ENCODE measurements at places on chromosomes 1 and 21. TPM values are rescaled to one million over a fixed set of nuclear protein-coding genes. Genes with fewer than 3 reads are reported as not detected.
A peak's percentile ranks its signal among the peaks of the same experiment; 100 is the strongest.

- DNase-seq = no peak
Measured at GRCh38 chr21:38264571-38264970, 7.8 kb downstream of the KCNJ15 start.

DNA sequence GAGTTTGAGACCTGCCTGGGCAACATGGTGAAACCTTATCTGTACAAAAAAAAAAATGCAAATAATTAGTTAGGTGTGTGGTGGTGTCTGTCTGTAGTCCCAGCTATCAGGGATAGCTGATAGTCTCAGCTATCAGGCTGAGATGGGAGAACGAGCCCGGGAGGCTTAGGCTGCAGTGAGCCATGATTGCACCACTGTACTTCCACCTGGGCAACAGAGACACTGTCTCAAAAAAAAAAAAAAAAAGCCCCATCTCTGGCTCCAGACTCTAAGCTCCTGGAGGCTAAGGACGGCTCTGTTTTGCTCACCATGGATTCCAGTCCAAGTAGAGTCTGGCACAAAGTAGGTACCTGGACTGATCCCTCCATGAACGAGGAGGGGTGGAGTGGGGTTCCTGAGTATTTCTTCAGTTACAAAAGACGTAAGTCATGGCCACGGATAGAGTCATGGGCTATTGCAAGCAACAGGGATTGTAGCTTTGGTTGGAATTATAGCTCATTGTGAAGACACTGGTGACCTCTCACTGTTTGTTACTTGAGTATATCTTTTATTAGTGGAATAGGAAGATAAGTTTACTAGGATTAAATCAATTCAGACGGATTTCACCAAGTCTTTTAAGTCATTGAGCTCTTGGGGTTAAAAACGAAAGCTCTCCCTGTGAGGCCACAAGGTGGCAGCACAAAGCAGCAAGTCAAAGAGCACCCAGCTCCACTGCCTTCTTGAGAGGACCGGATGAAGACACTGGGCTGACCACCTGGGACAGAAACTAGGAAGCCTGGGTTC is 35.6 kb upstream of the TMEM61 start:
- peak; percentile 77 for DNase-seq

GRCh38 chr1:39398278-39399021 is 93.0 kb upstream of the BMP8A start:
- DNase-seq = peak; percentile 45

GRCh38 chr1:183302452-183303322 is 115.5 kb downstream of the NMNAT2 start:
- no peak for DNase-seq

DNA sequence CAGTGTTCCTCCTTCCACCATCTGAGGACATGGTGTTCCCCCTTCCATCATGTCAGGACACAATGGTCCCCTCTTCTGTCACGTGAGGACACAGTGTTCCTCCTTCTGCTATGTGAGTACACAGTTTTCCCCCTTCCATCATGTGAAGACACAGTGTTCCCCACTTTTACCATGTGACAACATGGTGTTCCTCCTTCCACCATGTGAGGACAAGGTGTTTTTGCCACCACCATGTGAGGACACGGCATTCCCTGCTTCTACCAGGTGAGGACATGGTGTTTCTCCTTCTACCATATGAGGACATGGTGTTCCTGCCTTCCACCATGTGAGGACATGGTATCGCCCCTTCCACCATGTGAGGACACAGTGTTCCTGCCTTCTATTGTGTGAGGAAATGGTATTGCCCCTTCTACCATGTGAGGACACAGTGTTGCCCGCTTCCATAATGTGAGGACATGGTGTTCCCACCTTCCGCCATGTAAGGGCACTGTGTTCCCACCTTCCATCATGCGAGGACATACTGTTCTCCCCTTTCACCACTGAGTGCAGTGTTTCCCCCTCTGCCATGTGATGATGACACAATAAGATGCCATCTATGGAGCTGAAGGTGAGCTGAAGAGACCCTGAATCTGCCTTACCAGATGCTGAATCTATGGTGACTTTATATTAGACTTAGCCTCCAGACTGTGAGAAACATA is 132.3 kb downstream of the FCRL5 start:
- DNase-seq = no peak

- DNase-seq = peak; percentile 70
Measured at GRCh38 chr1:197441999-197442414, 174.0 kb downstream of the CRB1 start.

The MED8 gene
- total RNA-seq = 16.0 TPM

The ZNF697 gene
- 11.5 TPM for total RNA-seq

GRCh38 chr1:183778568-183779433 is 26.1 kb upstream of the RGL1 start:
- DNase-seq = peak; percentile 47

- no peak for DNase-seq
Measured at GRCh38 chr1:74681851-74682250, 8.3 kb upstream of the ERICH3 start.

DNA sequence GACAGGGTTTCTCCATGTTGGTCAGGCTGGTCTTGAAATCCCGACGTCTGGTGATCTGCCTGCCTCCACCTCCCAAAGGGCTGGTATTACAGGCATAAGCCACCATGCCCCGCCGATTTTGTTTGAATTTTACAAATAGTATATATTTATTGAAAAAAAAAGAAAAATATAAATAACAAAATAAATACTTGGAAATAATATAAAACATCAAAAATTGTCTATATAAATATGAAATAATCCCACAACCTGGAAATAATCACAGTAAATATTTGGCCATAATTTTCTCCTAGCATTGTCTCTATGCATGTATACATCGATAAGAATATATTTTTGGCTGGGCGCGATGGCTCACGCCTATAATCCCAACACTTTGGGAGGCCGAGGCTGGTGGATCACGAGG is 2.7 kb upstream of the PLOD1 start:
- no peak for DNase-seq

- peak; percentile 69 for DNase-seq
Measured at GRCh38 chr1:22039594-22040285, 12.8 kb upstream of the CDC42 start.

The C4BPB gene
- not detected for total RNA-seq

The CD101 gene
- total RNA-seq = 0.45 TPM

GRCh38 chr1:39890273-39890672 is 7.0 kb upstream of the TRIT1 start:
- no peak for DNase-seq

The ZNF695 gene
- not detected for total RNA-seq

DNA sequence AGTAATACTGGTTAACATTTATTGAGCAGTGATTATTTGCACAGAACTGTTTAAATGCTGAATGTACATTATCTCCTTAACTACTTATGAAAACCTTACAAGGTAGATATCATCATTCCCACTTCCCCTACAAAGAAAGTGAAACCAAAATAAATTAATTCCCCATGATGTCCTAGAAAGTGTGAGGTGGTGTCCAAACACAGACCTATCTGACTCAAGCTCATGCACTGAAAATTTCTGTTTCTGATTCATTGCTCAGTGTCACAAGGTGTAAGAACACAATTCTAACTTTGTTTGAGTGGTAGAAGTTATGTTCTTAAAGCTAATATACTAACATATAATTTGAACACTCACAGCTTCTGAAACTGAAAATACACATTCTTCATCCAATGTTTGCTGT is 178.7 kb downstream of the MRPL39 start:
- no peak for DNase-seq

GRCh38 chr1:21020151-21020550 is 156.5 kb downstream of the EIF4G3 start:
- no peak for DNase-seq

DNA sequence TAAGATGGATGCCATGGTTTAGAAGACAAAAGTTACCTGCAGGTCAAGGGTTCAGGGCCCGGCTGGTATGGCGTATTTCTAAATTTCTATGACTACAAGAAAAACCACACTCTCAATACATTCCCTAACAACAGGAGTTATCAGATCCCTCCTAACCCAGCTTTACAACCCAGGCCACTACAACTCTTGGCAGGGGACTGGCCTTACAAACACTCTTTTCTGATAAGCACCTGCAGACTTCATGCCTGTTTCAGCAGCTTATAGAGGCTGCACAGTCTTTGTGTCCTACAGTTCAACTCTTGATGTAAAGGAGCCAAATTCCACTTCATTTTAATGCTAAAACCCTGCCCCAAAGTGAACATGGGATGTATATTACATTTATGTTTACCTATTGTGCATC is 461.4 kb downstream of the SIPA1L2 start:
- no peak for DNase-seq

DNA sequence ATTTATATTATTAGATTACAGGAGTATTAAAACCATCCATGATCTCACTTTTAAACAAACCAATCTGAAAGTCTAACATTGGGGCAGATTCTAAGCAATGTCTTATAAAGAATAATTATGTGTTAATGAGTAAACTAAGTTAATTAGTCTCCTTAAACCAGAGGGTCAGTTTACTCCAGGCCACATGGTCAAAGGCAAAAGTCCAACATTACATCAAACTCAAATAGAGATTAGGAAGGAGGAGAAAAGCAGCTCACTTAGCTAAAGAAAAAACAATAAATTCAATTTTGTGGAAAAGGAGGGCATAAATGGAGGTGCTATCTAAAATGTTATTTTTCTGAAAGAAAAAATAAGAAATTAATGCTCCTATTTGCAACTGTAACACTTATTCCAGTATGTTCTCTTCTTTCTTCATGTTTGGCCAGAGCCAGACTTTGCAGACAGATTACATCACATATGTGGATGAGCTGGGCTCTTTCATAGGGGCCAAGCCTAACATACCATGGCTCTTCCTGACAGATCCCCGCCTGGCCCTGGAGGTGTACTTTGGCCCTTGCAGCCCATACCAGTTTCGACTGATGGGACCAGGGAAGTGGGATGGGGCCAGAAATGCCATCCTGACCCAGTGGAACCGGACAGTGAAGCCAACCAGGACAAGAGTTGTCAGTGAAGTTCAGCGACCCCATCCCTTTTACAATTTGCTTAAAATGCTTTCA is 24.3 kb upstream of the FMO2 start:
- DNase-seq = peak; percentile 19

The HHAT gene
- 1.9 TPM for total RNA-seq

The KRTAP19-3 gene
- not detected for total RNA-seq

The ANXA9 gene
- total RNA-seq = 0.27 TPM

DNA sequence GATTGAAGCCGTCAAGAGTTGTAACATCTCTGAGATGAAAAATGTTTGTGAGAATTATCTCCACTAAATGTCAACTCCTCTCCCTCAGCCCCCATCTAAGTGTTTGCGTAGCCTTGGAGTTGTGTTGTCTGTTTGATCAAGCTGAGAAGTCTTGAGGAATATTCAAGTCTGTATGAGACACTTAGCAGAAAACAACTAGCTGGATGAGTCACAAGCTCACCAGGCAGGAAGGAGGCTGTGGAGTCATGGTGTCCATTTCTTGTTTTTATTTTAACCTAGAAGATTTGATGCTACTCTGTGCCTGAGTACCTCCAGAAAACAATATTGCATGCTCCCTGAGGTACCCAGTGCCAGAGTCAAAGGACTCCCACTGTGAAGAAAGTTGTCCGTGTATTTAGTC is 211.6 kb upstream of the PLXNA2 start:
- DNase-seq = no peak

DNA sequence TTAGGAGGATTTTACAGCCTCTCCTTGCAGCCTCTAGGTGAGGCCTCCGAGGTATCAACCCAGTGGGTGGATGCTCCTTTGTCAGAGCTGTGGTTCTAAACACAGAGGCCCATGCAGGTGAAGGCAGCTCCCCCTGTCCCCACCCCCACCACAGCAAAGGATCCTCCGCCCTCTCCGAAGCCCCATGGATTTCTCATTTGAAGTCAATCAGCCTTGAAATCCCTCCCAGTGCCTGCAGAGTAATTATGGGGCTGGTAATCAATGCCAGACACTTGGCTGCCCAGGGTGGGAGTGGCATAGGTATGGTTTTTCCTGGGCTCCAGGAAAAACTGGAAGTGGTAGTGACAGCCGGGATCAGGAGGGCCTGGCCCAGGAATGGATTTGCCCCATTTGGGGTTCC is 119.5 kb upstream of the CSF3R start:
- DNase-seq = no peak

The CASQ1 gene
- total RNA-seq = 20.0 TPM

The OR2W3 gene
- not detected for total RNA-seq

GRCh38 chr1:182348961-182349747 is 42.4 kb downstream of the GLUL start:
- DNase-seq = peak; percentile 49

DNA sequence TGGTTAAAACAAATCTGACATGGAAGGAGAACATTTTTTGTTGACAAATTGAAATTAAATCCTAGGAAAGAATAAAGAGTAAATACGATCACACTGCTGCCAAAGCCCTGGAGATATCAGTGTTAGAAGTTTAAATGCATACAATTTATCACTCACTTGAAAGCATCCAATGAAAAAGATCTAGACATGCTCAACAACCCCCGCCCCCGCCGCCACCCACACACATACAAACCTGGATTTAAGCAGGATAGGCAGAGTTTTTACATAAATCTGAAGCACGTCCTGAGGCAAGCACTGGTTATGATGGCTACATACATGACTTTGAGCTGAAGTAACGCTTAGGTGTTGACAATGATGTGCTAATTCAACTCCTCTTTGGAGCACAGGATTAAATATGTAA is 58.5 kb downstream of the LYST start:
- no peak for DNase-seq

GRCh38 chr1:226589008-226589733 is 40.6 kb downstream of the STUM start:
- DNase-seq = peak; percentile 35

DNA sequence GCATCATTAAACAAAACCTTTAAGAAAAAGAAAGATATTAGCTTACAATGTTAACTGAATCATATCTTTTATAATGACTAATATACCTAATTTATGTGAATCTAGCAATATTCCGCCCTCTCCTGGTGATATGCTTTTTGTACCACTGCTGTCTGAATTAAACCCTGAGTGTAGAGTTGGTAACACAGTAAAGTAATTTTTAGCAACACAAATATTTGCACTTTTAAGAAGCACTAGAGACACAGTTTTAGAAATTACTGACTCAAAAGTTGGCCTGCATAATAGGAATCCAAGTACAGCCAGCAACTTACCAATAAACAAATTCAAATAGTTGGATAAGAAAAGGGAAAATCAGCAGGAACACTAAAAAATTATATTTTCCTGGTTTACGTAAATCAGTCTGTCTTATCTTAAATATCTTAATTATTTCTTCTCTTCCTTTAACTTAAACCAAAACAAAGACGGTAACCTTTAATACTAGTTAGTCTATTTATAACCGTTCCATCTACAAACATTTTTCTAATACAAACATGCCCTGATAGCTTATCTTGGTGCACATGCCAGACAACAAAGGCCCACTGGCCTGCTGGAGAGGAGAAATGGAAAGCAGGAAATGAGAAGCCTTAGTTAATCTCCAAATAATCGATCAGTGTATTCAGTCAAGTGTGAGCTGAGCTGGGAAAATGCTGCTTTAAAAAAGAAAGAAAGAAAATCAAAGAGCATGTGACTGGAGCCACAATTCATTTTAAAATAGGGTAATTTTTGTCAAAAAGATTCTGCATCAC is 246.0 kb downstream of the RERE start:
- no peak for DNase-seq

The SYPL2 gene
- total RNA-seq = 30.4 TPM

All from left ventricle myocardium superior (tissue), 1 donor.